Mucosa of gallbladder (tissue), 1 donor: ENCODE measurements at places on chromosomes 3 and 15. TPM values are rescaled to one million over a fixed set of nuclear protein-coding genes. Genes with fewer than 3 reads are reported as not detected.

DMXL2 gene
- 25.8 TPM for total RNA-seq

SLITRK3 gene
- 0.26 TPM for total RNA-seq

DNA sequence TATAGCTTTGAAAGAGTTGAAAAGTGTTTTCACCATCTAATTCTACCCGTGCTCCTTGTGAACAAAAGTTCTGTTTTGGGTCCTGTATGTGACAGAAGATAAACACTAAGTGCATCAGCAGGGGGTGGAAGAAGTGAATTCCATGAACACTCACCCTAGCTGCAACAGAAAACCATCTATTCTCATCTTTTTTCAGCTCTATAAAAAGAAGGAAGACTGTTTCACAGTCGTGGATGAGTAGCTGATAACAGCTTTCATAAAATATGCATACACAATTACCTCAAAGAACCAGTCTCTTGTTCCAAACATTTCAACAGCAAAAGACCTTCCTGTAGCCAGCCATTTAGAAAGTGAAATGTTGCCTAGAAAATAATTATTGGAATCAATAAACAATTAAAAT lies 281.7 kb upstream of the RASGRP1 start:
- no peak for DNase-seq

DNA sequence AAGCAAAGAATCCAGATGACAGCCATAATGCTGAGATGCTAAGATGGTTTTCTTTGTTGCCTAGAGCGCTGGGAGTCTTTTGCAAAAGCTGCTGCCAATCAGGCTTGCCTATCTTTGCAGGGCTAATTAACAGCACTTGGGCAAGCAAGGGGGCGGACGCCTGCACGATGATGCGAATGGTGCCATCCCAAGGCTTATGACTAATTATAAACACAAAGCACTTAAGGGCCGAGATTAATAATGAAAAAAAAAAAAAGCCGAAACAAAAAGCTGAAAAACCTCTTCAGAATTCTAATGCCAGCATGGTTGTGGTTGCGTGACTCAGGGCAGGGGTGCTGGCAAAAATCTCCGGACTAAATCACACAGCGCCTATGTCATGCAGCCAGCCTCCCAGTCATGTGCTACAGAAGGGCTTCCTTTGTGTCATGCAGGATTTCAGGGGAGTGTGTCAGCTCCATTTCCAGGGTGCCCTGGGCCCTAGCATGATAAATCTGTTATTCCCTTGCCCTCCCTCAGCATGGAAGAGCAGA lies 185.0 kb upstream of the ANKRD28 start:
- no peak for DNase-seq

- no peak for DNase-seq
These were observed 4.9 kb downstream of the CALML4 start for GRCh38 chr15:68200016-68200861.

DNA sequence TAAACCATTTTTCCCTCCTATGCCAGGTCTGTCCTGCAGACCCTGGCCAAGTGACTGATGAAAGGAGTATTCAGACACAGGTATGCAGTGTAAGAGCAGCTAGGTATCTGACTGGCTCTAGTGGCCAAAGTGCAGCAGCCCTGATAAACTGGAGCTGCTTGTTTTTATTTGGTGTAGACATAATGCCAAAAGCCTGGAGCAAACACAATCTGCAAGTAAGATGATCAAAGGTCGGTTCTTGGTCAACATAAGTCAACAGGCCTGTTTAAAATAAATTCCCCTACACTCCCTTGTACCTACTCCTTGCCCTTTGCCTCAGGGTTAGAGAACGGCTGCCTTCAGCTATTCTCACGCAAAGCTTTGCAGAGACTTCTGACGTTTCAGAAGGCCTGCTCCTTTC lies 1003.1 kb downstream of the ZPLD1 start:
- no peak for DNase-seq

GRCh38 chr15:44550256-44550655 lies 13.3 kb downstream of the EIF3J start:
- DNase-seq = no peak
